ENCODE measurements at places on chromosomes 1 and 21. TPM values are rescaled to one million over a fixed set of nuclear protein-coding genes. Genes with fewer than 3 reads are reported as not detected.

The UBQLN4 gene
- total RNA-seq = 28.5 TPM

The LDLRAD1 gene
- total RNA-seq = not detected

The NBPF8 gene
- total RNA-seq = 6.5 TPM

The RBP7 gene
- not detected for total RNA-seq

The WNT3A gene
- not detected for total RNA-seq

The AGO4 gene
- 94.6 TPM for total RNA-seq

The BRINP3 gene
- 51.8 TPM for total RNA-seq

The RUNX3 gene
- not detected for total RNA-seq

The PTPN22 gene
- total RNA-seq = 0.82 TPM

DNA sequence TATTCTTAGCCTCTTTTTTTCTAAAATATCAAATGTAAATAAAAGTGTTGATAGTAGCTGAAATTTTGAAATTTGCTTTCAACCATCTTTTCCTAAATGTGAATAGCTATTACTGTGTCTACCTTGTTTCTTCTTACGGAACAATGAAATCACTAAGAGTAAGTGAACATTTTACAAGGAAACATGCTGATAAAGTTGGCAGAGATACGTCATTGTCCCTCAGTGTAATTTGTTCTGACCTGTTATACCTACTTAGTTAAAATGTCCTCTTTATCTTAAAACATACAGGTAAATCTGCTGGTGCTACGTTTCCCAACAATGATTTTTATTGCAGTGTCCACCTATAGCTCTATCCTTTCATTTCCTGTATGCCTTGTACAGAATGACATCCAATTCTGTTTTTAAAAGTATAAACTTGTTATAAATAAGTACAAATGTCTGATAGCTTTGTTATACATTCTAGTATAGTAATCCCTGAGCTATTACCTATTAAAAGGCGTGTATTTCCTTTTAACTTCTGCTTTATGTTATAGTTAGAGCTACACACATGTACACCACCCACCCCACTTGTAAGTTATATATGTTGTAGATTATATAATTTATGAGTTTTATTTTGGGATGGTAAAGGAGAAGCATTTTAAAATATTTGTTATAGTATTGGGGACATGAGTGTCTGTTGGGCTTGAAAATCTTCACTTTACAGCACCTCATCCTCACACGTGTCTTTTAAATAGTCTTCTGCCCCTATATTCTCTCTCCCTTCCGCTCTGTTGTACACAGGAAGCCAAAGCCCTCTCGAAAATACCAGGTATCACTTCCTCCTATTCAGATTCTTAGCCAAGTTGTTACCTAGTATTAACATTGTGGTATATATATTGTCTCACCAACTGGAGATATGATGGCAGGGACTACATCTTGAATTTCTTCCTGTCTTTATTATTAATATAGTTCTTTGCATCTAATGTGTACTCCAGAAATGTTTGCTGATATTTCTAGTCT lies 25.2 kb downstream of the LAMC1 start:
- DNase-seq = no peak

- DNase-seq = no peak
Observed at GRCh38 chr1:56438901-56439551, 140.3 kb downstream of the PLPP3 start.

DNA sequence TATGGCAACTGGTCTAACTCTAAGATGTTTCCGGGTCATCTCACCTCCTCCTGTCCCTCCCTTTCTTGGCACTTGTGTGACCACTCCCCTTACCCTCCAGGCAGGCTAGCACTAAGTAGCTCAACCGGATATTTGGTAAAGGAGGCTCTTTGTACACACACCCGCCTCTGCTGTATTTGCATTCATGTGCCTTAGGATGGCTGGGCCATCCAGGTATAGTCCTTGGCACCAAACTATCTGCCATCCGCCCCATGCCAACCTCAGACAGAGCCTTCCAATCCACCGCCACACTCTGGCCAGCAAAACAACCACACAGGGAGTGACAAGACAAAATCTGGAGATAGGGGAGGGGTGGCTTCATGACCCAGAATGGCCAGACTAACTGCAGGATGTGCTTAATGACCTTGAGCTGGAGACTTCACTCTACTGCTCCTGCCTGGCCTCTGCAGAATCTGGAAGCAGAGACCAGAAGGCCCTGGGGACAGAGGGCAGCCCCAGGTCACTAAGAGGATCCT lies 59.5 kb downstream of the CDK18 start:
- DNase-seq = no peak

GRCh38 chr1:54996359-54996868 lies 2.3 kb upstream of the BSND start:
- DNase-seq = peak; percentile 80

DNA sequence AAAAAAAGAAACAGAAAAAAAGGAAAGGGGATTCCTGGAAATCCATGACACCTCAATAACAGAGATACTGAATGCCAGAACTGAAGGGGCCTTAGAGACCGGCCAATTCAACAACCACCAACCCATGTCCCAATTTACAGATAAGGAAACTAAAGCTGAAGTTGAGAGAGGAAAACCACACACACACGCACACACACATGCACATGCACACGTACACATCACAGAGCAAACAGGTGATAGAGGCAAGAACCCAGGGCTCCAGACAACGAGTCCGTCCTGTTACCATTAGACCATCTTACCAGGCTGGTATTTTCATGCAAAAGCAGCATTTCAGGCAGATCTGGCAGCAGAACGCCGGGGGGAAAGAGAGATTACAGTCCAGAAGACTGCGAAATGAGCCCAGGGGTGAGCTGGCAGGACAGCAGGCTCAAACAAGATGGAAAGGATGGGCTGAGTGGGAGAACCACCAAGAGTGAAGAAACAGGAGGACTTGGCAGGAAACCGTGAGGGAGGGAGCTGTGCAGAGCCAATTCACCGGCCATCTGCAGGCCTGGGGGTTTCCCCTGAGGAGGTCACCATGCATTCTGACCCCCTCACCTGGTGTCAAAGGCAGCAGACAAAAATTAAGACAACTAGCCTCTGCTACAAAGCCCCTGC lies 43.5 kb downstream of the PAFAH2 start:
- DNase-seq = no peak

- no peak for DNase-seq
Observed at GRCh38 chr21:25871566-25871965, 136.8 kb downstream of the GABPA start.

GRCh38 chr1:16153096-16153998 lies 2.5 kb downstream of the EPHA2 start:
- no peak for DNase-seq

- no peak for DNase-seq
Observed at GRCh38 chr1:4309676-4310320, 344.6 kb upstream of the AJAP1 start.

- DNase-seq = no peak
Observed at GRCh38 chr1:229273507-229274232, 2.8 kb downstream of the RAB4A start.

GRCh38 chr21:38476385-38476784 lies 21.9 kb downstream of the ERG start:
- no peak for DNase-seq

GRCh38 chr1:5815211-5815610 lies 177.0 kb downstream of the NPHP4 start:
- DNase-seq = no peak

GRCh38 chr1:151718011-151718431 lies 1.4 kb upstream of the CELF3 start:
- DNase-seq = no peak

DNA sequence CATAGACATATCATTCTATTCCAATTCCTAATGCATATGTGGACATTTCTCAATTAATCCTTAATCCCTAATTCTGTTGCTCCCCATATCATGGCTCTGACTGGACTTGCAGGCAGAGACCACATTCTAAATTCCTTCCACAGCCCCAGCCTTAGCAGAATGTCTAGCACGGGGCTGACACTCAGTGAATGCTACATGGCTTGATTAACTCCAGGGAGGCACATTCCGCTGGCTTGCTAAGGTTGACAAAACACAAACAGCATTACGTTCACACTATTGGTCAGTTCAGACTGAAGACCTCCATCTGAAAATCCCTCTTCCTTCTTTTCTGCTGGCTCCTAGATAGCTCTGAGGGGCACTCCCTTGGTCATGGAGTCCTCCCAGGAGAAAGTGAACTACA lies 119.4 kb downstream of the ASTN1 start:
- DNase-seq = no peak

- no peak for DNase-seq
Observed at GRCh38 chr1:212638492-212639151, 30.1 kb downstream of the ATF3 start.

- no peak for DNase-seq
Observed at GRCh38 chr1:63350320-63350719, 17.1 kb upstream of the ALG6 start.

DNA sequence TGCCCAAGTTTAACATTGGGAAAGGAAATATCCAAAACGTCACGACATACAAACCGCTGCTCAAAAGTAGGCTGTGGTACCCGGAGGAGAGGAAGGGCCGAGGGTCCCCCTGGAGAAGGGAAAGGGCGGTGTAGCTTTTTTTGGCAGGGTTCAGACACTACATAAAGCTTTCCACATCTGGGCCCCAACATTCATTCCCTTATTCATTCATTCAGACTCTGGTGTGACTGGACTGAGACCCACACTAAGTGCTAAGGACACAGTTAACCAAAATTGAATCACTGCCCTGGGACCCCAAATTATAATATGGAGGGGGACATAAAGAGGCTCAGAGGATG lies 10.3 kb upstream of the COL8A2 start:
- DNase-seq = no peak

- no peak for DNase-seq
Observed at GRCh38 chr1:56180520-56181190, 398.7 kb downstream of the PLPP3 start.

- DNase-seq = no peak
Observed at GRCh38 chr1:164609089-164609488, 50.1 kb downstream of the PBX1 start.

- DNase-seq = no peak
Observed at GRCh38 chr1:25854554-25854953, 4.7 kb downstream of the AUNIP start.

GRCh38 chr1:152924191-152924590 lies 15.8 kb downstream of the IVL start:
- DNase-seq = no peak

GRCh38 chr1:27455139-27455811 lies 34.7 kb downstream of the WASF2 start:
- no peak for DNase-seq

DNA sequence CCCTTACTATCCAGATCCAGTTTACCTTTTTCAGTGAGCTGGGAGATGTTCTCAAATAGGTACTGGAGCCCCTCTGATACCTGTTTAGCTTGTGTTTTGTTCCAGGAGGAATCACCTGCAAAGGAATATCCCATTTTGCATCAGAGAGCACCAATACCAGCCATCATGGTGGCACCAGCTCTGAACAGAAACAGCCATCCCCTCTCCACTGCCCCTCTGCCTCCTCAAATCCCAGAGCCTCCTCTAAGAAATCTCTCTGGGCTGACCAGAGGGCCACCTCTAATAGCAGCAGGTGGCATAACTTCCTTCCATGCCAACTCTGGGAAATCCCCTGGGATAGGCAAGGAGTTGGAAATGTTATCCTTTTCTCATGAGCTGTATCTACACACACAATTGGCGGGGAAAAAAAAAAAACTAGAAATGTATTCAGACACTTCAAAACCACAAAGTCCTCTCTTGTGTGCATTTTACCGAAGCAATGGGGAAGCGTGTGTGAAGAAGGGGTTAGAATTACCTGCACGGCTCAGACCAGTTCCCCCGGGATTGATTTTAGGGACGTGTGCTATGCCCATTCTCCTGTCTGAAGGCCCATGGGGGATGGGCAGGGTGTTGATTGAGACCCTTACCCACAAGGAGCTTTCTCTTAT lies 2.4 kb downstream of the PGLYRP4 start:
- DNase-seq = no peak

Data from frontal cortex (tissue), 4 donors.